HFF-Myc (cell line): ENCODE measurements at places on chromosomes 4 and X.
A peak's percentile ranks its signal among the peaks of the same experiment; 100 is the strongest.

DNA sequence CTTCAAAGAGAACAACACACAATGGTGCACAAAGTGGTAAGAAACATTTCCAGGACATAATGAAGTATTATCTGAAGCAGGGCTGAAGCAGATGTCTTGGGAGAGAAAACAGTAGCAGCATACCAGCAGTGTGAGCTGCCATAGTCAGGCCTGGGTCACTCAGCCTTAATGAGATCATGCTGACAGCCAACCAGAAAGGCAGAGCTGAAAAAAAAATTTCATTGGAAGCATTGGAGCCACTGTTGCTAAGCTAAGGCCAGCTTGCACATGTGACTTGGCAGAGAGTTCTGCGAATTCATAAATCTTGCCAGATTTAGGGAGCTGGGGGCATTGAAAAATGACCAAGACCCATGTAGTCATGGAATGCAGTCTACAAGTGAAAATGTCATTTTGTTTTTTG lies 444.0 kb upstream of the PITX2 start:
- DNase-seq, result peak; percentile 38

DNA sequence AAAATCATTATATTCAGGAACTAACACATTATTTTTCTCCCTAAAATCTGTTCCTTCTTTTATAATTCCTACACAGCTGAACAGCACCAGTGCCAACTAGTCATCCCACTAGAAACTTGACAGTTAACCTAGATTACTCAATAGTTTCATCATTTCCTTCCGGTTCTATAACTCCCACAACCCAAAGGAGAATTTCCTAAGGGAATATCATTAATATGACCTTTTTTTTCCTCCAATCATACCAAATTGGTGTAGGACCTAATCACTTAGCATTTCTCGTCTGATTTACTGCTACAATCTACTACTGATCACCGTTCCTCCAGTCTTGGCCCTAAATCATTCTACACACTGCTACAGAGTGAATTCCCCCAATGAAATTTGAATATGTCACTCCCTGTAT lies 45.9 kb downstream of the WDFY3 start:
- no peak for DNase-seq

GRCh38 chrX:15173411-15173810 lies 96.5 kb downstream of the ASB9 start:
- DNase-seq, result no peak

DNA sequence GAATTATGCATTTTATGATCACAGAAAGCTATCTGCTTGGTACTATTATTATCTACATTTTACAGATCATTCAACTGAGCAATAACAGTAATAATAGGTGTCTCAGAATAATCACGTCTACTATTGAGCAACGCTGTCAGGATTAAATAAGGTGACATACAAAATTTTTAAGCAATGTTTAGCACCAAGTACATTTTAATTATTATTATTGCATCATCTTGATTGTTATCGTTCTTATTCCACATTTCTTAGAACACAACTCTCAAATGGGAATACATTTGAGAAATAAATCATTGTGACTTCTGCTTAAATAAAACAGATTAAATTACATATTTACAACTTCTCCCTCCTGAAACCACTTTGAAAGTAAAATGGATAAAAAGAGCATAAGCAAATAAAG lies 1083.5 kb upstream of the ADGRL3 start:
- no peak for DNase-seq

DNA sequence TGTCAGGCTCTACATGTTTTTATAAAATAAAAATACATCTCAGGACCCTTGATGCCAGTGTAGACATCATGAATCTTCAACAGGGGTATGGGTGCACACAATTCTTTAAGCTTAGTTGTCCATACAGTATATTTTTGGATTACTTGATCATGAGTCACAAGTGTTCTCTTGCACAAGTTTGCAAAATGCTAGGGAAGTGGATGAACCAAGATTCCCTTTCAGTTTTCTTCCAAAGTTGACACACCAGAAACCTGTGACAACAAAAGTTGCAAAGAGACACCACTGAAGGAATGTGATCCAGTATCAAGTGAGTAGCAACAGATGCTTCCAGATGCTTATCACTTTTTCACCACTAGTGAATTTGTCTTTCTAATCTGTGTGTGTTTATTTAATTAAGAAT lies 1021.2 kb downstream of the PCDH7 start:
- DNase-seq, result no peak

GRCh38 chr4:75545526-75545925 lies 10.3 kb upstream of the ODAPH start:
- DNase-seq, result no peak

DNA sequence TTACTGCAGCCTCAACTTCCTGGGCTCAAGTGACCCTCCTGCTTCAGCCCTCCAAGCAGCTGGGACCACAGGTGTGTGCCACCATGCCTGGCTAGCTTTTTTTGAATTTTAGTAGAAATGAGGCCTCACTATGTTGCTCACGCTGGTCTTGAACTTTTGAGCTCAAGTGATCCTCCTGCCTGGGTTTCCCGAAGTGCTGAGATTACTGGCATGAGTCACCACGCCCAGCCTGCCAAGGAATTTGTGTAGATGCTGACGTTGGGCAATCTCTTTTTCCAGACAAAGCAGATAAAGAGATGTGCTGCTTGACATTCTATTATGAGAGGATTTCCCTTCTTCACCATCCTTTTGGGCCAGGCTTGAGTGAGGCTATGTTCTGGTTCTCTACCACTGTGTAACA lies 254.5 kb upstream of the RPS6KA3 start:
- no peak for DNase-seq
